WERI-Rb-1 (cell line): ENCODE measurements at places on chromosomes 4 and X.

- no peak for DNase-seq
Measured at GRCh38 chr4:143586080-143586479, 72.6 kb downstream of the SMARCA5 start.

DNA sequence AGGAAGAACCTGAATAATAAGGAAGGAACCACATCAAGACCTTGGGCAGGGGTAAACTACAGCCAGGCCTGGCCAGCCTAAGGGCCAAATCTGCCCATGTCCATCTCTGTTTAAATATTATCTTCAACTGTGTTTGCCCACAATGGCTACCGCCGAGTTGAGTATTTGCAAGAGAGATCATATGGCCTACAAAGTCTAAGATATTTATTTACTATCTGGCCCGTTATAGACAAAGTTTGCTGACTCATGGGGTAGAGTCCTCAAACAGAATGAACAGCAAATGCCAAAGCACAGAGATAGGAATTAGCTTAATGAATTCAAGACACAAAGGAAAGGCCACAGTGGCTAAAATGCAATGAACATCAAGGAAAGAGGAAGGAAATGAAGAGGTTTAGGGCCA lies 44.8 kb downstream of the RPS6KA3 start:
- DNase-seq: no peak

GRCh38 chrX:123878252-123878721 lies 18.4 kb downstream of the XIAP start:
- DNase-seq: no peak

- DNase-seq: no peak
Measured at GRCh38 chrX:150642423-150642822, 50.8 kb upstream of the MTMR1 start.

- DNase-seq: peak; percentile 20
Measured at GRCh38 chr4:157128395-157128794, 52.4 kb downstream of the GLRB start.

- DNase-seq: no peak
Measured at GRCh38 chr4:78566834-78567499, 15.4 kb downstream of the ANXA3 start.

GRCh38 chr4:122764821-122765215 lies 32.3 kb downstream of the BBS12 start:
- no peak for DNase-seq

DNA sequence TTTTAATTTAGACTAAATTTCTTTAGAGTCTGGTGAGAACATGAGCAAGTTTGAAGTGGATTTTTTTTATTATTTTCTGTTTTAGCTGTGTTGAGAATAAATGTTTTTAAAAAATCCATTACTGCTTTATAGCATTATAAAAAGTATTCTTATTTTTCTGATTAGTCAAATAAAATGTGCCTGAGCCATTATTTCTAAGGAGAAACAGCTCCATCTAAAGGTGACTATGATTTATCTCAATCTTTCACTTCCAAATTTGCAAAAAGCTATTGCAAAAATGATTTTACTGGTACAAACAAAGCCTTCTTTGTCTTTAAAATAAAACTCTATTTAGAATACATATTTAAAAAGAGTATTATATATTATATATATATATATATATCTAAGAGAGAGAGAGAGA lies 959.2 kb downstream of the FAM133A start:
- no peak for DNase-seq
